NCI-H524 (cell line): ENCODE measurements at places on chromosomes 16 and 17.

DNA sequence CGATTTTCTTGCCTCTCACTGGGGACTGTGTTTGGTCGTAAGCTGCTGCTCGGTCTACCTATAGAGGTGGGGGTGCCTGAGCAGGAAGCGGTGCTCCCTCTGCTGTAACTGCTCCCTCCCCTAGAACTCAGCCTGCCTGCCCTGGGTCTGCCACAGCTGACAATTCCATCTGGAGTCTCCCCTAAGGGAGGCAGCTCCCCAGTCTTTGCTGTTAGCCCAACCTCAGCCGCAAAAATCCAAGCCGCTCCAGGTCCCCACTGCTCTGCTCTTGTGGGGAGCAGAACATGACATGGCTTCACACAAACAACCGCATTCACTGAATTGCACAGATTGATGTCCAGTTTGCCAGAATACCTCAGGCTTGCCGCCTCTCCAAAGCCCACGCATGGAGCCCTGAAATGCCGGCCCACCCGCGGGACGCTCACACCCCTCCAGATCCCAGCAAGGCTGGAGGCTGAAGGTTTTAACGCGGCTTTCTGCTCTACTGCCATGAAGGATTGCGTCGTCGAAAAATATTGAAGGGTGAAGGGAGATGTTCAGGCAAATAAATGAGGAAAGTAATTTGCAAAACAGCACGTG, 221.5 kb upstream of the FOXF1 start:
- no peak for DNase-seq

DNA sequence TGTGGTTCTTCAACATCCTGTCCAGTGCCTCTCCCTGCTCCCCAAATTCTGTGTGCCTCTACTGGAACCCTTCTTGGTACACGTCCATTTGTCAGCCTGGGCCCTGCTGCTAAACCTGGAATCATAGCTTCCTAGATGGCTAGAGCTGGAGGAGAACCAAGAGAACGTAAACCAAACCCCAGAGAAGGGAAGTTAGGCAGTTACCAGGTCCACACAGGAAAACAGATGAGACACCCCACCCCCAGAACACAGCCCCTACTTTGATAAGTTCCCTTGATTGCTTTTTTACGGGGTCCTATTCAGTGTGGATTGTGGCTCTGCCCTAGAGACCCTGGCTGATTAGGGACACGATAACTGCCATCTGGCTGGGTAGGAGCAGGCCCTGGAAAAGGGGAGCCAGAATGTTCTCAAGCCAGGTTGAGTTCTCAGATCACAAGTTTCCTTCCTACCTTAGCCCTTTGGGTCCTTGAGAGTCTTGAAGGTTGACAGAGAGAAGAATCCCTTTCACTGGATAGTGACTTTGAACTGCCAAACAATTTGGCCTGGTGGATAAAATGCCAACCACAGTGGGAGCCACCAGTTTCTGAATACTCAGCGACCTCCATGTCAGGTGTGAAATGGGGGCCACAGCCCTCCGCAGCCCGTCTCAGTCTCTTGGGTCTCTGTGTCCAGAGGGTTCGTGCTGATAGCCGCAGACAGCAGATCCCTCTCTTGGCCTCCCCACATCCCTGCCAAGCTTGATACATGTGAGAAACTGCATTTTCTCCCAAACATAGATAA, 7.9 kb downstream of the TBX4 start:
- no peak for DNase-seq

- peak; percentile 67 for DNase-seq
Observed at GRCh38 chr17:27760069-27760885, 40.1 kb downstream of the NOS2 start.

DNA sequence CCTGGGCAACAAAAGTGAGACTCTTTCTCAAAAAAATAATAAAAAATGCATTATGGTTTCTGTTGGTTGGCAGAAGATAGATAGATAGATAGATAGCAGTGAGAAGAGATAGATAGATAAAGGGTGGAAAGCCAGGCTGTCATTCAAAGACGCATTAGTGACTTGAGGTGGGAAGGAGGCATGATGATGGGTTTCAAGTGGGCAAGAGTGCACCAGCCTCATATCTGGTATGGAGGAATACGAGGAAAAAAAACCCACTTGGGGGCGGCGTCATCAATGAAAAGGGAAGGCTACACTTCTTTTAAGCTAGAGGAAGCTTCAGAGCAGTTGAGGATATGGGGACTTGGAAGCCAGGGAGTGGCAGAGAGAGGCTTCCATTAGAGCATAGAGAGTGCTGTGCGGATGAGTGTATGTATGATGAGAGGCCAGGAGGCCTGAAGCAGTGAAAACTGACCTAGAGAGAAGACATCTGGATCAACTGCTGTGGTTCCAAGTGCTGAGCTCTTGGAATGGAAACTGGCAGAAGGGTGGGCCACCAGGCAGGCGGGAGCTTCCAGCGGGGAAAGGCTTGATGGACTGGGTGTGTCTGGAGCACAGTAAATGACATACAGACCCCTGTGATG, 31.8 kb downstream of the CEP95 start:
- DNase-seq, result no peak

- no peak for DNase-seq
Observed at GRCh38 chr16:52051414-52052172, 495.4 kb downstream of the TOX3 start.

- DNase-seq, result no peak
Observed at GRCh38 chr17:59751955-59752413, 44.5 kb downstream of the VMP1 start.

DNA sequence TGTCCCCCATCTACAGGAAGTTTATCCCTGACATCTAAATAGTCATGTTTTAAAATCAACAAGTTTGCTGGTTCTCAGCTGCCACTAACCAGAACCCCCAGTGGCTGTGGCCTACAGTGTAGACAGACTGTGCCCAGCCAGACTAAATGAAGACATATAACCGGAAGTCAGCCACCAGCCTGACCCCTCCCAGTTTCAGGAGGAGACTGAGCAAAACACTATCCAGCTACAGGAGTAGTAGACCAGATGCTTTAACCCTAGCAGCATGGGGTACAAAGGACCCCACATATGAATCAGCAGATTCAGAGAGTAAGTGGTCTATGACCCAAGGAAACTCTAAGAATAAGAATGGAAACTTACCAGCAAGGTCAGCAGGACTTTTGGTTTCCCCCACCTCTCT, 83.4 kb downstream of the HIC1 start:
- peak; percentile 25 for DNase-seq

DNA sequence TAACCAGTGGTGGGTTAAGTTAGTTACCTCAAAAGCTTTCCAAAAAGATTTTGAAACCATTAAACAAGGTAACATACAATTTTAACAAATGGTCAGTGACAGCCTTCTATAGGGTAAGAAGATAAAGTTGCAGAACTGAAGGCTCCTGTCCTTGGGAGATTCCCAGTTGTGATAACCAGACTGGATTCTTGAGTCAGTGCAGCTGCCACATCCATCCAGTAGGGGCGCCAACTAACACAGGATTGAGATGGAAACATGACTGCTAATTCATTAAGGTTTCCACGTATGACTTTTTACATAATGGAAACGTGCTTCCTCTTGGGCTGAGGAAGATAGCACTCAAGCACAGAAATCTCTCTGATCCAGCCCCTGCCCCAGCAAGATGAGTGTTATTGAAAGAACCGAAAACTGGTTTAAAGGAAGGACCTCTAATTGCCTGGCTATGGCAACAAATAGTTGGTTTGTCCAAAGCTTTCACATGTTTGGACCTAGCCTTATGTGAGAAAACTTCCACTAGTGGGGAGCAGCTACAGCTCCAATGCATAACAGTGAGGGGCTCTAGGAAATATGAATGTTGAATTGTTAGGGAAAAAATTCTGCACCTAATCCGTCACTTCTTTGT, 269.8 kb upstream of the MYOCD start:
- DNase-seq, result peak; percentile 1

DNA sequence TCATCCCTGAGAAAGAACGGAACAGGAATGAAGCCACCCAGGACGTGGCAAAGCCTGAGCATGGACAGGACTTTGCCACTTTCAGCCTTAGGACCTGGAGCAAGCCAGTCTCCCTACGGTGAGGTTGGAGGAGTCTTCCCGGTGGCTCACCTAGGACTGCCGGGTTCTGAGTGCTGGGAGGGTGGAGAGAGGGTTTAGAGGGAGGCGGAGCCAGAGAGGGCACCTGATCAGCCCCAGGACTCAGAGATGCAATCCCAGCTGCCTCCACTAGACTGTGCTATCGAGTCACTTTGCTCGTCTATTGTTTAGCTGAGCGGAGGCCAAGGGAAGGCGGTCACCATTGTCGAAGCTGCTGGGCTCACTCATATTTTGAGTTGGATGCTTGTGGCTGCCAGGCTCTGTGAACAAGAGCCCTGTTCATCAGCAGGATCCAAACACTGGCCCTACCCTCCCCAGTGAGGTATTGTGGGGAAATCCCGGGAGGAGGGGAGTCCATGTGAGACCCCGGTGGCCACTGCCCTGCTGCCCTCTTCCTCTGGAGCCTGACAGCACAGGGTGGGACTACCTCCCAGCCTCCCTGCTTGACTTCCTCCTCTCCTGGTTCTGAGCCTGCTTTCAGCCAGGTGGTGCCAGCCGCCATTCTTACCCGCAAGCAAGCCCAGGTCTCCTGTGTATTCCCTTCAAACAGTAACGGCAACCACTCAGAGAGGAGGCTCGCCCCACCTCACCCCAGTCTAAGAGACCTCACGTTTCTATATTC, 7.0 kb downstream of the KRT14 start:
- DNase-seq, result peak; percentile 58
